Left lobe of liver (tissue), 2 donors: ENCODE measurements at places on chromosomes 3 and 15.

DNA sequence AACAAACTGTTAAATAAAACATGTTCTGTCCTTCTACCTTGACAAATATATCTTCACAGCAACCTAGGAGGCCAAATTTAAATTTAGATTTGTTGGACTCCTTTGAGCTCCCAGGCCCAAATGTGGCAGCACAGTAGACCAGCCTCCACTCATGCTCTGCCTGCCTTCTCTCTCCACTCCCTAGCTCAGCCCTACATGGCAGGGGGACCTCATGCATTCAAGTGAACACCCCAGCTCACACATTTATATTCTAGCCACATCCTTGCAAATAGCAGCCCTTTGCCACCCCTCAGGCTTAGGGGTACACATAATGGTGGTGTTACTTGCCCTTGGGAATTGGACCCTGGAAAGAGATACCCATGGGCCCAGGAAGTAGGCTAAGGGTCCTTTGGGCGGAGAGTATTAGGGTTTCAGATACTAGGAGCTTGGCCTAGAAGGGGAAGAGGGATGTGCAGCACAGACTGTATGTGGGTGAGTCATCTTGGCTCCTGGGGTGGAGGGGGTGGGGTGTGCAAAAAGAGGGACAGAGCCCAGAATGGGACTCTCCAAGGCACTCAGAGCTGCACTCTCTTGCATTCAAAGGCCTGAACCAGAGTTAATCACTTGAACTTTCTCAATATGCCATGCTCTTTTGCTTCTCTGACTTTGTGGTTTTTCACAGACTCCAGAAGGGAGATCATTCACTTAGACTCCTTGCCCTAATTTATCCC lies 268.4 kb upstream of the ROPN1 start:
- DNase-seq = no peak

DNA sequence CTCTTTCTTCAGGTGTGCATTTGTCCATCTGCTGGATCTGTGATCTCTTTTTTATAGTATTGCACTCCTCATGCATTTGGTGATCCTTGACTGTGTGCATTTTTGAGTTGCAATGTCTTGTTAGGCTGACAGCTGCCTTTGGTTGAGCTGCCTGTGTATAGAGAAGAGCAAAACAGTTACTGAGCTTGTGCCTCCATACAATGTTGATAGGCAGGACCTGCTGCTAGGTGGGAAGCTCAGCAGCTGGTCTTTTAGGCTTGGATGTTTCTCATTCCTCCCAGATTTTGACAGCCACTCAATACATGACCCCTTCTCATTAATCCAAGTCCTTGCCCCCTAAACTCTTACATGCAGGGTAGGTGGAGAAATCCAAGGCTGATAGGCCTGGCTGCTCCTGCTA lies 74.8 kb upstream of the PIAS1 start:
- no peak for DNase-seq

GRCh38 chr15:60932051-60932915 lies 296.8 kb downstream of the RORA start:
- no peak for DNase-seq

GRCh38 chr3:115498898-115499297 lies 124.4 kb upstream of the GAP43 start:
- no peak for DNase-seq

- no peak for DNase-seq
Measured at GRCh38 chr3:85005946-85006345, 47.2 kb downstream of the CADM2 start.

GRCh38 chr15:86588413-86588812 lies 508.7 kb downstream of the AGBL1 start:
- no peak for DNase-seq

DNA sequence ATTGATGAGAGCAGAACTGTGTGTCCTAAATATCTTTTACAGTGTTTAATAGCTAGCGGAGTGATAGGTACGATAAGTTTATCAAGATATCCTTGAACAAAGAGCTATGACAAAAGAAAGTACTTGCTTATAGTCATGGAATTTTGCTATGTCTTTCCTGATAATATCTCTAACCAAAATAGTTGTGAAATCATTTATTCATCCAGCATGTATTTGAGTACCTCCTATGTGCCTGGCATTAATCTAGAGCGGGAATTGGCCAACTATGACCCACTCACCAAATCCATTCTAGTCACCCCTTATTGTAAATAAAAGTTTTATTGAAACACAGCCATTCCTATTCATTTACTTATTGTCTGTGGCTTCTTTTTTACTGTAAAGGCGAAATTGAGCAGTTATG lies 46.6 kb downstream of the ZFAND6 start:
- DNase-seq = no peak

DNA sequence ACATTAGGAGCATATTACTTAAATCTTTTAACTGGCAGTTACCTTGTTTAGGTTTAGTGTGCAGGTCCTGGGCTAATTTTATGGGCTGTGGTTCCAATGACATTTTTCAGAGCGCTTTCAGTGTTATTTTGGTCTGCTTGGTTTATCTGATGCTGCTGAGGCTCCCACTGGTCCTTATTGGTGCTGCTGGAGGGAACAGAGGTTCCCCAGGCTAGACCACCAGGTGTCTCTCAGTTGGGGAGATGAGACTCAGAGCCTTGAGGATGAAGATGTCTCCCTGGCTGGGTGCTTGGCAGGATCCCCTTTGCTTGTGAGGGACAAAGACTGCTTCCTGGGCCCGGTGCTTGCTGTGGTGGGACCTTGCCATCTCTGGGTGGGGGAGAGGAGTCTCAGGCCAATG lies 28.3 kb upstream of the TASOR start:
- no peak for DNase-seq

GRCh38 chr3:121883507-121883906 lies 10.7 kb upstream of the SLC15A2 start:
- DNase-seq = no peak

DNA sequence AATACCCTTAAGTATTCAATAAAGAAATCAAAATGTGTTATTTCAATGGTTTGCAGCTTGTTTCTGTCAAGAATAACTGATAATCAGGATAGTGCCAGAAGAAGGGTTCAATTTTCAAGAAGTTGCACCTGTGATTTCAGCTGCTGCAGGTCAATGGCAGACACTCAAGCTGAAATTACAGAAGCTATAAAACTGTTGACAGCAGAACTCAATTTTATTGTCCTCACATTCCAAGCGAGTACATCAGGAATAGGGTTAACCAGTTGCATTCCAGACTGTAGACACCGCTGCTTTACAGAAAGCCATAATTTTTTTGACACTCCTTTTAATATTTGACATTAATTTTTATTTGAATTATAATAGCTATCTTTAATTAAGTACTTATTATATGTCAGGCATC lies 364.1 kb downstream of the CGGBP1 start:
- DNase-seq = no peak

GRCh38 chr3:197041875-197042488 lies 12.4 kb upstream of the MELTF start:
- DNase-seq = no peak

- DNase-seq = peak; percentile 100
Measured at GRCh38 chr3:185585859-185586685, at the start of gene SENP2. Gene SENP2 (plus strand): TSS chr3:185586295. CDS start chr3:185586414, 119 bp downstream.

- DNase-seq = no peak
Measured at GRCh38 chr15:36756707-36757106, 177.3 kb downstream of the CDIN1 start.

DNA sequence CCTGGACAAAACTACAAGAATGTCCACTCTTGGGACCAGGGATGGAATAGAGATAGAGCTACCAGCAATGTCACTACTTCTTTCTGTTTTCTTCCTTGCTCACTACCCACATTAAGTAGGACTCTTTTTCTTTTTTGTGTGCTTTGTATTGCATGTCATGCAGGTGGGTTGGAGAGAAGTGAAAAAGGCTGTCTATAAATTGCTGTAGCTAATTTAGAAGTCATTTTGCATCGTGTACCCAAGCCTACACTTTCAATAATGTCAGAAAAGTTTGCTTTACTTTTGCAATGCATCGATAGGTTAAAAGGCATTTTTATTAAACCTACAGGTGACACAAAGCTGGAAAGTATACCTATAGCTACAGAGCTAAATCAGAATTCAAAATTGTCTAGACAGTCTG lies 58.9 kb downstream of the GTF2E1 start:
- DNase-seq = no peak

- no peak for DNase-seq
Measured at GRCh38 chr3:56775838-56776555, 25.8 kb downstream of the ARHGEF3 start.

DNA sequence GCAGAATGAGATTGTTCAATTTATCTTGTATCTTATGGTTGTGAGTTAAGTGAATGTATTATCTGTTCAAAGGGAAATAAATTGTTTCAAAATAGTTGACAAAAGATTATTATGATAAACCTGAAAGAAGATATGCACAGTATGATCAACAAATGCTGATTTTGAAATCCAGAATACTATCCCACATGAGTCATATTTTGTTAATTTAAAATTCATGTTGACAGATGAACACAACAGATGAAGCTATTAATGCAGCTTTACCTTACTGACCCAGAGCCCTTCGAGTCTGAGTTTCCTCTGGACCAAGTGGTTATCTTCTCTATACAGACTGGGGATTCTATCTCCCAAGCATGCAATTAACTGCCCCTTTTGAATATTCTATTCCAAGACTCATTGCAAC lies 482.8 kb downstream of the FGF12 start:
- no peak for DNase-seq

GRCh38 chr3:46549408-46549904 lies 16.6 kb downstream of the LRRC2 start:
- no peak for DNase-seq

DNA sequence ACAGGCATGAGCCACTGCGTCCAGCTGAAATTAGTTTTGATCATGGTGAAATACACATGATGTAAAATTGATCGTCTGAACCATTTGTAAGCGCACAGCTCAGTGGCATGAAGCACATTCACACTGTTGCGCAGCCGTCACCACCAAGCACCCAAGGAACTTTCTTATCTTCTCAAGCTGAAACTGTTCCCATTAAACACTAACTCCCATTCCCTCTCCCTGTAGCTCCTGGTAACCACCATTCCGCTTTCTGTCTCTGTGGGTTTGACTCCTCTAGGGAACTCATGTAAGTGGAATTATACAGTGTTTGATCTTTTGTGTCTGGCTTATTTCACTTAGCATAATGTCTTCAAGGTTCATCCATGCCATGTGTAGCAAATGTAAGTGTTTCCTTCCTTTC lies 62.3 kb downstream of the FBLN2 start:
- no peak for DNase-seq

DNA sequence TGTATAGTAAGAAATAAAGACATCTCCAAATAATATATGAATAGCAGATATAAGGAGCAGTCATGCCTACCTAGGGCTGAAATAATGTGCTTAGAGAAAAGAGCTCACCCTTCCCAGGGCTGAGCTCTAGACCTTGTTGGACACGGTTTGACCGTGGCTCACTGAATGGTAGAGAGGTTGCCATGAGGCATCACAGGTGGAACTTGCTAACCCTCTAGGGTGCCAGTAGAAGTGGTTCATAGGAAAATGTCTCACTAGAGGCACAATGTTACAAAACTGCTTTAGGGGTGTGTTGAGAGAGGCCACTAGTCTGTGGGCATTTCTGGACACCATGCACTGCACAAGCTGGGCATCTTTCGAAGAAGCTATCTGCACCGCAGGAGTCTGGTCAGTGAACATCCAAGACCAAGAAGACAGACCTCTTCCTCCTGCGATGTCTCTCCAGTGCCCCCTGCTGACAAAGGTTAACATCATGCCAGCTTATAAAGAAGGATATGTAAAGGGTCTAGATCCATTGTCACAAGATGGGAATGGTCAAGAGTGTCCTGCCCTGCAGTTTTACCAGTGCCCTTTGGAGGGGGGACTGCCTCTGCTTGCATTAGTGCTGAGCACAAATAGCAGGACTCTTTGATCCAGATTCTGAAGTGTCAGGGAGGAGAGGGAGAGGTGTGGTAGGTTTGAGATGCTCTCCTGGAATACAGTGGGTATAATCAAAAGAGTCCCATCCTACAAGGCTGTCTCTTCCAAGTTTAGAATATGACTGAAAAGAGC lies 266.8 kb downstream of the ZNF385D start:
- DNase-seq = peak; percentile 49

DNA sequence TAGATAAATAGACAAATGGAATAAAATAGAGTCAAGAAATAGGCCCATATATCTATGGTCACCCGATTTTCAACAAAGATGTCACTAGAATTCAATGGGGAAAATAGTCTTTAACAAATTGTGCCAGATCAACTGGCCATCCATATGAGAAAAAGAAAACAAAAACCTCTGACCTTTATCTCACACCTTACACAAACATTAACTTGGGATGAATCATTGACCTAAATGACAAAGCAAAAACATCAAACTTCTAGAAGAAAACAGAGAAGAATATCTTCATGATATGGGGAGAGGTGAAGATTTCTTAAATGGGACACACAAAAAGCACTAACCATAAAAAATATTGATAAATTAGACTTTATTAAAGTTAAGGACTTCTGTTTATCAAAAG lies 31.9 kb downstream of the ITGA11 start:
- DNase-seq = no peak

DNA sequence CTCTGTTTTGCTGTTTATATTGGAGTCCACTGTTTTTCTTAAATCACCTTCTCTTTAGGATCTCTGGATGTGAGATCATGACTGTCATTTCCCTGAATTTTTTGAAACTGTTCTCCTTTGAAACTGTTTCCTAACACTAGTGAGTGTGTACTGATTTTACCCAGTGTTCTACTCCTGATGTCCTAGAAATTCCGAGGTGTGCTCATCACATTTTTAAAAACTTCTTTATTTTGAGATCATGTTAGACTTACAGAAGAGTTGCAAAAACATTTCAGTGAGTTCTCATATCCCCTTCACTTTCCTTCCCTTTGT lies 292.6 kb downstream of the NFKBIZ start:
- DNase-seq = no peak

GRCh38 chr15:49343546-49343945 lies 79.5 kb upstream of the FGF7 start:
- no peak for DNase-seq

GRCh38 chr15:101702077-101702476 lies 22.2 kb downstream of the TARS3 start:
- no peak for DNase-seq

- DNase-seq = peak; percentile 68
Measured at GRCh38 chr3:57783186-57784088, 27.3 kb downstream of the SLMAP start.

DNA sequence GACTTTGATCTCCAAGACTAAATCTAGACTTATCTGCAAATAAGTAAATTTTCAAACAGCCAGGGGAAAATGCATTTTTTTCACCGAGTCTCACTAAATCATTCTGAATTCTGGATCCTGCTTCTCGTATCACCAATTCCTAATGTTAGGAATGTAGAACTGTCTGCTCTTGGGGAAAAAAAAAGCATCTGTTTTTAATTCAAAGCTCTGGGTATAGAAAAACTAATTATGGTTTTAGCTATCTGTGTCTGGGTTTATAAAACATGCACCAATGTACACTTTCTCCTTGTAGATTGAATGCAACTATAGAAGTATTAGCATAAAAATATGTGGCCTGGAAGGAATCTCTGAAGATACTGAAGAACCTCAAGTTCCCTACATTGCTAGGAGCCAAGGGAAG lies 4.8 kb upstream of the CDAN1 start:
- no peak for DNase-seq
